ENCODE measurements at places on chromosomes 4 and X.

- DNase-seq: no peak
These were observed 24.1 kb downstream of the OPHN1 start for GRCh38 chrX:68409194-68409593.

GRCh38 chrX:35847736-35848135 is 49.6 kb downstream of the MAGEB16 start:
- DNase-seq: no peak

- no peak for DNase-seq
These were observed 37.6 kb downstream of the MAGEB5 start for GRCh38 chrX:26253526-26253925.

DNA sequence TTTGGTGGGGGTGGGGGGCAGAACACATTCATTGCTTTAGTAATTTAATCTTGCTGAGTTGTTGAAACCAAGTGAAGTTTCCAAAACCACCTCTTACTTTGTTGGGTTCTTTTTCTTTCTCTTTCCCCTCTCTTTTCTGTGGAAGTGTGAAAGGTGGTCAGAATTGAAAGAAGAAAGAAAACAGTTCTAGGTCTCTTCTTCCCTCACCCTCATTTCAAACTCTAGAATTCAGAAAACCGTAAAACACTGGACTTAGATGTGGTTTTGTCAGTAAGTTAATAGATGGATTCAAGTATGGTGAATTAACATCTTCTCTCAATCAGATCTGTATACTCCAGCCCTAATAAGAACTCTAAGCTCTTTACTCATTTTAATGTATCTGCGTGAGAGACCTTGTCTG is 23.7 kb downstream of the PLP1 start:
- no peak for DNase-seq

DNA sequence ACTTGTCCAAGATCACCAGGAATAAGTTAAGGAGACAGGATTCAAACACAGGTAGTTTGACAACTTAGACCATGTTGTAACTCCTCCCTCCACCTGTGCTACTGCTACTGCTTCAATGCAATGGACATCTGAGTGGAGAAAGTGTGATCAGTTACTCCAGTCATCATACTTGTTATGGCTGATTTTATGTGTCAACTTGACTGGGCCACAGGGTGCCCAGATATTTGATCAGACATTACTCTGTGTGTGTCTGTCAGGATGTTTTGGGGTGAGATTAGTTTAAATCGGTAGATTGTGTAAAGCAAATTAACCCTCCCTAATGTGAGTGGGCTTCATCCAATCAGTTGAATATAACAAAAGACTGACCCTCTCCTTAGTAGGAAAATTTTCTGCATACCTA is 34.8 kb upstream of the PDLIM5 start:
- no peak for DNase-seq

GRCh38 chrX:123920105-123920785 is 41.3 kb upstream of the STAG2 start:
- DNase-seq: no peak

GRCh38 chrX:104310090-104310489 is 55.4 kb upstream of the ESX1 start:
- no peak for DNase-seq

- DNase-seq: no peak
These were observed 5.1 kb upstream of the APLN start for GRCh38 chrX:129659861-129660260.

DNA sequence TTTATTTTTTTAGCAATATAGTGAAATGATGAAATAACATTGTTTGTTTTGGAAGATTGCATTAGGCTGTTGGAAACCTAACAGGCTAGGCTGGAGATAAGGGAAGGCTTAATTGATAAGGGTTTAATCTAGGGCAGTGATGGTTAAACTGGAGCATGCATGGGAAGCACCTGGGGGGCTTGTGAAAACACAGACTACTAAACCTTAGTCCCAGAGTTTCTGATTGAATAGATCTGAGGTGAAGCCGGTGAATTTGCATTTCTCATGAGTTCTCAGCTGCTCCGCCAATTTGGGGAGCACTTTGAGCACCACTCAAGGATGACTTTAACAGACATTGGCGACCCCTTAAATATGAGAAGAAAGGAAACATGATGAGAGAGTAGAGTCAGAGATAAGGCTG is 11.5 kb downstream of the STK26 start:
- no peak for DNase-seq

DNA sequence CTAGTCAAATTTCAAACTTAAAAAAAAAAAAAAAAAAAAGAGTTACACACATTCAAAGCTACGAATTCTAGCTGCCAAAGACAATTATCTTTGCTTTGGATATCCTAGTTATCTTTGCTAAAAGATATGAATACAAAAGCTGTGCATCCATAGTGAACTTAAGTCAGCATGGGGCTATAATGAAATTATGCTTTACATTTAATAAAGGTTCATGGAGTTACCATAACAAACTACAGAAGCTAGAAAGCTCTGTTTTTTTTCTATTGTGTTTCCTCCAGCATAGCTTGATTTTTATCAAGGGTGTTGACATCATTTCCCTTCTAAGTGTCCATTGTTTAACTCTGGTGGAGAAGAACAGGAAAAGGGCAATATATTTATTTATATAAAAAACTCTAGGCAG is 234.1 kb downstream of the ANKRD50 start:
- DNase-seq: no peak

- no peak for DNase-seq
These were observed 1.1 kb downstream of the HCFC1 start for GRCh38 chrX:153970357-153971123.

DNA sequence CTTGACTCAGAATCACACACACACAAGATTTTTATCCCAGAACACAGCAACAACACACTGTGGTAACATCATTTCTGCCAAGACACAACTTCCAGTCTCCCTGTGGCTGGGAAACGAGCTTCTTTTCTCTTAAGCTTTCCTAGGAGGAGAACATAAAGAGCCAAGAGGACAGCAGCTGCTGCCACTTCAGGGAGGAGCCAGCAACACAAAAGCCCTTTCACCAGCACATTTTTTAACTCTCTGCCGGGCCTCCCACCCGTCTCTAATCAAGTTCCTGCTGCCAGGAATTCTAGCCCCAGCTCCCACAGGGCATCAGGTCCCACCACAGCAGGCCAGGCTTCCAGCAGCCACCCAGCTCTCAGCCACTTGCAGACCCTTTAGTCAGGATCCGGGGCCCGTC is 22.4 kb downstream of the FAT1 start:
- no peak for DNase-seq

DNA sequence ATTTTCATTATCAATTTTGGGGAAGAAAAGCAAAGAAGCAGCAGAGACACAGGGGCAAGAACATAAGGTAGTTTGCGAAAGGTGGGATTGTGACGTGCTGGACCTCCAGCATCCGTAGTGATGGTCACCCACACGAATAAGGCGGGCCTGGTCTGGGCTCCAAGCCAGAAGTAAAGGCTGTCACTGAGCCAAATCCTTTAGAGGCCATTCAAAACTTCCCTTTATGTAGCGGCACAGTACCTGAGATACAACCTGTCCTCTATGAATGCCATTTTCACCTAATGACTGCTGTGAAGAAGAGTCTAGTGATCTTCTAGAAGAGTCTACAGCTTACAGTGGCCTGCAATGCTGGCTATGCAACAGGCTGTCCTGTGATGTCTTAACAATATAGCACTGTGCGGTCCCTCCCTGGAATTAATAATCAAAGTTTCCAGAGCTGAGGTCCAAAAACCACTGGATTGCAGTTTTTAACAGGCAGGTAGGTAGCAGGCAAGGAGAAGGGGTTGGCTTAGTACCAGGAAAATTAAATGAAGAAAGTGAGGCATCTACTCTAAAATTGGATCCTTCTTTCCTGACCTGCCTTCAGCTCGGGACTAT is 56.2 kb downstream of the TRIML1 start:
- DNase-seq: no peak

GRCh38 chr4:67704843-67705242 is 3.9 kb upstream of the UBA6 start:
- DNase-seq: no peak

- DNase-seq: no peak
These were observed 94.4 kb downstream of the NWD2 start for GRCh38 chr4:37338972-37339371.

- no peak for DNase-seq
These were observed 25.2 kb downstream of the PPP1R2C start for GRCh38 chrX:42752730-42753129.

GRCh38 chr4:70504733-70505132 is 13.6 kb upstream of the AMTN start:
- DNase-seq: no peak

DNA sequence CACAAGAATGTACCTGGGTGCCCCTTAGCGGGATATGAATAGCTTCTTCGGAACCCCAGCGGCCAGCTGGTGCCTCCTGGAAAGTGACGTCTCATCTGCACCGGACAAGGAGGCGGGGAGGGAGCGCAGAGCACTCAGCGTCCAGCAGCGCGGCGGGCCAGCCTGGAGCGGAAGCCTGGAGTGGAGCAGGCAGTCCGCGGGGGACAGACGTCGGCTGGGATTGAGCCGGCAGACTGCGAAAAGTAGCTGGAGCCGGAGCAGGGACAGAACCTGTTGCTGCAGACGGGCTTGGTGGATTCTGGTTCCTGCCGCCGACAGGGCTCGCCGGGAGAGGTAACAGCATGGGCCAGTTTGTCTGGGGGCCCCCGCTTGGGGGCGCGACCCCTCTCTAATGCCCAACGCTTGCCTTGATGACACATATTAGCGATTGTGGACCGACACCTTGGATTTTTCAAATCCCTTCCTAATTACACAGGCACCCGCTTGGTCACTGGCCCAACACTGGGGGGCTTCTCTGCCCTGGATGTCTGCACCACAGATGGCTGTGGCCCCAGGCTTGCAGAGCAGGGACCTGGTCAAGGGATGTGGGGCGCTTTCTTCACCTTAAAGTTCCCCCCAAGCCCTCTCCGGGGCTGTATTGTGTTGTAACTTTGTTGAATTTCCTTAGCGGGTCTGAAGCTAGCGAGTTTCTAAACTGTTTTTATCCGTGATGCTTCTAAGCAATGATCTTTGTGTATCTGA is at the start of gene NPFFR2:
TSS of gene NPFFR2 (plus strand) at position 133 of the 741 bp plus-strand sequence. CDS start 96,592 bp downstream, outside the sequence.
- DNase-seq: no peak

GRCh38 chrX:15299941-15300851 is 15.2 kb downstream of the ASB11 start:
- DNase-seq: no peak

GRCh38 chrX:70172221-70172620 is 5.1 kb upstream of the DGAT2L6 start:
- DNase-seq: no peak

- DNase-seq: no peak
These were observed 55.6 kb upstream of the RBM47 start for GRCh38 chr4:40685300-40685699.

DNA sequence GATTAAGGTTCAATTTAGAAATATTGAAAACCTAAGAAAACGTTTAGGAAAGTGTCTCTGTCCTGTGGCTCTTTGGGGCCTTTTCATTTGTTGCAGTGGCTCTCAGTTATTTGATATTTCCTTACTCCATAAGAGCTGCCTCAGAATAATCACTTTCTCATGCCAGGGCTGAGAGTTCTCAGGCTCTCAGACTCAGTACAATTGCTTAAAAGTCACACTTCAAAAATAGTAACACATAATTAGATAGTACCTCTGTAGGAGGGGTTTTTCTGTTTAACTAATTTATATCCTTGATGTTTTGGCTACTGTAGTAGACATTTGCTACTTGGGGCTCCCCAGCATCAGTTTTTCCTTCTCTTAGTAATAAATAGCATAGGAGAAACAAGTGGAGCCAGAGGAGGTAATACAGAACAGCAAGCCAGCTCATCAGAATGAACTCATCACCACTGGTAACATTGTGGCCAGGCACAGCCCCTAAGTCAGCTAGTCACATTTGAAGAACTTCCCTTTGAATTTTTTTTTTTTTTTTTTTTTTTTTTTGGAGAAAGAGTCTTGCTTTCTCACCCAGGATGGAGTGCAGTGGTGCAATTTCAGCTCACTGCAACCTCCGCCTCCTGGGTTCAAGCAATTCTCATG is 8.0 kb upstream of the HNRNPD start:
- no peak for DNase-seq

DNA sequence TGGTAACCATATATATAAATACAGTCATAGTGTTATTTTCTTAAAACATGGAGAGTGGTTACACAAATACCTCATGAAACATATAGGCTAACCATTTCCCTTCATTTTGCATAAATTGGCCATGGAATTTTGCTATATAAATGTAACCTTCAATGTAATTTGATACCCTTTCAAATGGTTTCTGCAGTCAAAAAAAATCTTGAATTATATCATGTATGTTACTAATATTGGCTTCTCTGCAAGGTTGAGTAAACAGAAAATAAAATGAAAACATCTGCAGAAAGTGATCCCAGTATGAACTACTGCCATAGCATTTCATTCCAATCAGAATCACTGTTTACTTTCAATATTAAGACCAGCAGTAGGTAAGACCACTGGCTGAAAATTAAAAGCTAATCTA is 1165.9 kb upstream of the TENM3 start:
- DNase-seq: no peak
